Activated CD4-positive, CD25-positive, alpha-beta regulatory T cell treated with anti-CD3 and anti-CD28 coated beads, Interleukin-2, amount 50 U/mL, for 24 hours (primary cell): ENCODE measurements at places on chromosomes 2 and 18.
A peak's percentile ranks its signal among the peaks of the same experiment; 100 is the strongest.

DNA sequence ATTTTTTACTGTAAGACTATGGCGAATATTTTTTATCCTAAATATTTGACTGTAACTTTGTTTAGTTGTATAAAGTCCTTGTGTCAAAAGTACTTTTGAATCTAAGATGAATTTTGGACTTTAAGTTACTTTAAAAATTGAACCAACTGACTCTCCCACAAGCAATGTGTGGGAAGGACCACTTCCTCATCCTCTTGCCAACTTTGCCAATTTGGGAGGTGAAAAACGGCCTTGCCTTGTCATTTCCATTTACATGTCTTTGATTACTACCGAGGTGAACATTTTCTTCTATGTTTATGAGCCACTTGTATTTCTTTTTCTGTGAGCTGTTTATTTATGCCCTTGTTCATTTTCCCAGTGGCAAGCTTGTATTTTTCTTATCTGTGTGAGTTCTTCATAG is 12.8 kb upstream of the MSGN1 start:
- ATAC-seq: no peak

- ATAC-seq: no peak
Measured at GRCh38 chr2:30631051-30631671, 176.1 kb downstream of the CAPN13 start.

DNA sequence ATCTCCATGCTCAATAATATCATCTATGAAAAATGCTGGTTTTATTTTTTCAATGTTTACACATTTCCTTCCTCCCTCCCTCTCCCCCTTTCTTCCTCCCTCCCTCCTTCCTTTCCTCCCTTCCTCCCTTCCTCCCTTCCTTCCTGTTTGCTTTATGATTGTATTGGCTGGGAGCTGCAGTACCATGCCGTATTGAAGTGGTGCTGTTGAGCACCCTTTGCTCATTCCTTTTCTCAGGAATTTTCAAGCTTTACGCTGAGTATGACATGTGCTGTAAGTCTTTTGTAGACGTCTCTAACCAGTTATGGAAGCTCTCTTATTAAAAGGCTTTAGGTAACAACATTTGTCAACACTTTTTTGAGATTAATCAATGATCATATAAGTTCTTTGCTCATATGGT is 100.4 kb downstream of the SNTG2 start:
- no peak for ATAC-seq

DNA sequence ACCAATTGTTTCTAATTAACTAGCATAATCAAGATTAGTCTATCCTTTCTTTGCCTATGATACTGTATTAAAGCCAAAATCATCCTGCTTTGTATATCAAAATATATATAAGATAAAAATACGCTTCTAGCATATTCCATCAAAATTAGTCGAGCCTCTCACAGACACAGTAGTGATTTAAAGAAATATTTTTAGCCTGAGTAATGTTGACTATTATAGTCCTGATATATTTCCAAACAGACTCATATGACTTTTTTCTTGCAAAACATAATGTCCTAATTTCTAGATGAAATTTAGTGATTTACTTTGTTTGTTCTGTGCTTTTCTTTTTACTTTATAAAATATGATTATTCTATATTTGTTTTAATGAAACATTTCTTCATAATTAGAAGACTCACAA is 30.9 kb downstream of the FAP start:
- ATAC-seq: no peak

- ATAC-seq: no peak
Measured at GRCh38 chr2:212494418-212495020, 44.1 kb downstream of the ERBB4 start.

DNA sequence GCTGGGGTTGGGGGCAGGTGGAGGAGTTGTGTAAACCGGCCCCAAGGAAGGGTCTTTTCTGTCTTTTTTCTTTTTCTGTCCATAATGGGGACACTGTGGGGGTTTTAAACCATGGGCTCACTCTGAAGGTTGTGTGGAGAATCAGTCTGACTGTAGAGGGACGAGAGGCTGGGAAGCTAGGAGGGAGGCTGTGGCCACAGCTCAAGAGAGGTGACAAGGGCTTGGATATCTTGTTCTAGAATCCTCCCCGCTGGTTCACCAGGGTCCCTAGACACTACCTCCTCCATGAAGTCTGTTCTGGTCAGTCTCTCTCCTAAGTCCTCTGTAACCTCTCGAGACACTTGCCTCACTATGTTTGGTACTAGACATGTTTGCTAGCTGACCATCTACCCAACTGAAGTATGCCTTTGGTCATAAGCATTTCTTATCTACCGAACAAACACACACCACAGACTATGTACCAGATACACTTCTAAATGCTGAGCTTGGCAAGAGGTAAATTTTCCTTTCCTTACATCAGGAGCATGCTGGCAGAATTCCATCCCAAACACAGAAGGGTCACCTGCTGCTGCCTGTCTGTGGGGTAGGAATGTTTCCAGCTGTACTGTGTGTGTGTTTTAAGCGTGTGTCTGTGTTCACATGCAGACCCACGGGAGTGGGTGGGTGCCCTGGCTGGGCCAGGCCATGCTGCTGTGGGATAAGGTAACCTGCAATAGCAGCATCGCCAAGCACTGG is 69.6 kb upstream of the MGAT4A start:
- ATAC-seq: no peak

DNA sequence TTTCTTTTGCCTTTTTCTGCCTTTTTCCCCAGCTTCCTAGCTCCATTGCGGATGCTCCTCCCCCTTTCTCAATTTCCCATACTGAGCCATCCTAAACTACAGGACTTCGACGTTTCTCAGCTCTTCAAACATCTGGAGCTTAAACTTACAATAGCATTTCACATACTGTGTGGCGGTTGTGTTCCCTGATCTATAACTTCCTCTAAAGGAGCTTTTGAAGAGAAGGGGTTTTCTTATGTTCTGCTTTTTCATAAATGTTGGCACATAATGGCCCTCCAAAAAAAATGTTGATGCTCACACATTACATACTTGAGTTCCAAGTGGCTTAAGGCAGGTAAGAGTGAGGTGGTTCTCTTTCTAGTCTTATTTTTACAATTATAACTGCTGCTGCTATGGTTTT is 87.4 kb downstream of the RNF144A start:
- ATAC-seq: no peak

DNA sequence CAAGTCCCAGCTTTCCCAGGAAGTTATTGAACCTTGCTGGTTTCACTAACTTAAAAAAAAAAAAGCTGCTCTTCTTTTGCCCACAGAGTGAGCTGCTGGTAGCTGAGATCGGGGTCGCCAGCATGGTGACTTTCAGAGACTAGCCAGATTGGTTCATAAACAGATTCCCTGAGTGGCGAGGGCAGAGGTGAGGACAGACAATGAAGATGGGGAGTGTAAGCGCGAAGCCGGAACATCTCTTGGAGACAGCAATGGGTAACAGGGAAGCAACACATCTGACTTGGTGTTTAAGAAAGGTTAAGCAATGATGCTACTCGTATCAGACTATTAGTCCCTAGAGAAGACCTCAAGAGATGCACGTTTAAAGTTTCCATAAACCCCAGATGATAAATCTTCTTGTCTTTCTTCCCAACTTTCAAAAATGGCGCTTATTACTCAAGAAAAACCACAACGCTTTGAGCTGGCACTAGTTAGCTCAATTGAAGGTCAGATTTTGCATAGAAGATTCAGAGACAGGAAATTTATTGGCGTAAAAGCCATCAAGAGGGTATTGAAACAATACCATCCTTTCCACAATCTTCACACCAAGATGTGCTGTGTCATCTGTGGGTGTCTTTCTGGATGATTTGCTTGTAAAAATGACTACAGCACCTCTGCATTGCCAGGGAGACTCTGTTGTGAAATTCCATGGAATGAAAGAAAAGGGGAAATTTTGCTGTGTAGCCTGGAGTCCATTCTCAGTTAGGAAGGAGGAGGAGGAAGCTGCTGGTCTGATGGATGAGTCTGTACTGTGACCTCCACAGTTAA is 193.1 kb upstream of the CXCR4 start:
- peak; percentile 77 for ATAC-seq

DNA sequence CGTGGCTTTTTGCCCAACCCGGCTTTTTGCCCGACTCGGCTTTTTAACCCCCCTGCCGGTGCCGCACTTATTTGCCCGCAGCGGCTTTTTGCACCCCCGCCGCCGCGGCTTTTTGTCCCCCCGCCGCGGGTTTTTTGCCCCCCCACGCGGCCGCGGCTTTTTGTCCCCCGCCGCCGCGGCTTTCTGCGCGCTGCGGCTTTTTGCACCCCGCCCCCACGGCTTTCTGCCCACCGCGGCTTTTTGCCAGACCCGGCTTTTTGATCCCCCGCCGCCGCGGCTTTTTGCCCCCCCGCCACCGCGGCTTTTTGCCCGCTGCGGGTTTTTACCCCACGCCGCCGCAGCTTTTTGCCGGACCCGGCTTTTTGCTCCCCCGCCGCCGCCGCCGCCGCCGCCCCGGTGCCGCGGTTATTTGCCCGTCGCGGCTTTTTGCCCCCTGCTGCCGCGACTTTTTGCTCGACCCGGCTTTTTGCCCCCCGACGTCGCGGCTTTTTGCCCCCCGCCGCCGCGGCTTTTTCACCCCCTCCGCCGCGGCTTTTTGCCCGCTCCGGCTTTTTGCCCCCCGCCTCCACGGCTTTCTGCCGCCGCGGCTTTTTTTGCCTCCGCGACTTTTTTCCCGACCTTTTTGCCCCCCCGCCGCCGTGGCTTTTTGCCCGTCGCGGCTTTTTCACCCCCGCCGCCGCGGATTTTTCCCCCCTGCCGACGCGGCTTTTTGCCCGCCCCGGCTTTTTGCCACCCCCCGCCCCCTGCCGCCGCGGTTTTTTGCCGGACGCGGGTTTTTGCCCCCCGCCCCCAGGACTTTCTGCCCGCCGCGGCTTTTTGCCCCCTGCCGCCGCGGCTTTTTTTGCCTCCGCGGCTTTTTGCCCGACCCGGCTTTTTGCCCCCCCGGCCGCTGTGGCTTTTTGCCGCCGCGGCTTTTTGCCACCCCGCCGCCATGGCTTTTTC is 2786.5 kb downstream of the RPIA start:
- no peak for ATAC-seq

GRCh38 chr18:39846265-39846664 is 2108.8 kb upstream of the PIK3C3 start:
- no peak for ATAC-seq

GRCh38 chr2:30807249-30807648 is at the start of gene CAPN13:
CAPN13 (minus strand) TSS chr2:30807446; CDS start chr2:30787325, 20,121 bp downstream.
- no peak for ATAC-seq

DNA sequence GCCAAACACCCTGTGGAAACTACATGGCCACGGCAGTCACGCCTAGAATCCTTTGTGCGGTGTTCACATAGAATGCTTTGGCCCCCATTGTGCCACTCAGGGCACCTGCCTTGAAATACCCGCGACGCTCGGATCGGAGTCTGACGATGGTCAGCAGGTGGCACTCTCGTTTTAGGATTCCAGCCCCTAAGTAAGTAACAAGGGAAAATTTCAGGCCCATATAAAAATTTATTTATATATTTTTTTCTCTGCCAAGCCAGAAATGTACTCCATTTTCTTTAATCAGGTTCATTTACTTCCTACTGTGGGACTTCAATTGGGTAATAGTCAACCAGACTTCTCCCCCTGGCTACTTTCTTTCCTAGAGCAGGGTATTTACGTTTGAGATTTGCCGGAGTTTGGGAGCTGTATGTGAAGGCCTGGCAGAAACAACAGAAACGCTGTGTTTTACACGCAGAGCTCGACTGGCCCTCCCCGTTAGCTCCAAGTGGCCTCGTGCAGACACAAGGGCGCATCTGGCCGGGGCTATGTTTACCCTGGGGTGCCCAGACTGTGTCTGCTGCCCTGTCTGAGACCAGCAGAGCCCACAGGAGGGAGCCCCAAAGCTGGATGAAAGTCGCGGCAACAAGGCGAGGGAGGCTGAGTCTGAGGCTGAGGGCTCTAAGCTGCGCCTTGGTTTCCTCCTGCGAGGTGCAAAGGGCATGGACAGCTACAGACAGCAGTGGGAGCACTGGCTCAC is 41.6 kb downstream of the LRRC30 start:
- ATAC-seq: no peak

GRCh38 chr2:71690876-71691475 is 237.6 kb downstream of the DYSF start:
- ATAC-seq: no peak

DNA sequence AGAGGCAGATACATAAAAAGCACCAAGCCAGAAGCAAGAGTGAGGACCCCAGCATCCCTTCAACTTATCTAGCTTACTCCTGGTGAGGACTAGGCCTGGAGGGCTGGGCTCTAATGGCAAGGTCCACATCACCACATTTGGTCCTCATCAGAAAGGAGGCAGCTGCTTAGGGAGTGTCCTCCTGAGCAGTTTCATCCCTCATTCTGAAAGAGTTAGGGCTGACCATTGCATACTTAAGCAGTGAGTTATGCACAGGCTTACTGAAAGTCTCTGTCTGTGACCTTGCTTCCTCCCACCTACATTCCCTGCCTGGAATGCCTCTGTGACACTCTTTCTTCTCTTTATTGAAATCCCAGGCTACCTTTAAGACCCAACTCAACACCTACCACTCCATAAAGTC is 301.8 kb upstream of the ACVR2A start:
- ATAC-seq: no peak

DNA sequence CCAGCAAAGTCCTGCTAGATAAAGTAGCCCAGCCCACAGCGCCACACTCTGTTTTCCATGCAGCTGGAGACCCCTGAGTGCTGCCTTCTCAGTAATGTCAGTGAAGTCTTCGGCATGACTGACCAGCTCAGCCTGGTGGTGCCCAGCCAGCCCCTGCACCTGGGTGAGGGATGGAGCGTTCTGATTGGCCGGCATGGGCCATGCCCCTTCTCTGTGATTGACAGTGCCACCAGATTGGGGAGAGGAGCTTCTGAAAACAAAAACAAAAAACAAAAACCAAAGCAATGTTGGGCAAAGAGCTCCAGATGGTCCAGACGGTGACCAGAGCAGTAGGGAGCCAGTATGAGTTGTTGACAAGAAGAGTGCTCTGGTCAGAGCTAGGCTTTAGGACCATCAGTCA is 122.6 kb downstream of the DYSF start:
- ATAC-seq: no peak

DNA sequence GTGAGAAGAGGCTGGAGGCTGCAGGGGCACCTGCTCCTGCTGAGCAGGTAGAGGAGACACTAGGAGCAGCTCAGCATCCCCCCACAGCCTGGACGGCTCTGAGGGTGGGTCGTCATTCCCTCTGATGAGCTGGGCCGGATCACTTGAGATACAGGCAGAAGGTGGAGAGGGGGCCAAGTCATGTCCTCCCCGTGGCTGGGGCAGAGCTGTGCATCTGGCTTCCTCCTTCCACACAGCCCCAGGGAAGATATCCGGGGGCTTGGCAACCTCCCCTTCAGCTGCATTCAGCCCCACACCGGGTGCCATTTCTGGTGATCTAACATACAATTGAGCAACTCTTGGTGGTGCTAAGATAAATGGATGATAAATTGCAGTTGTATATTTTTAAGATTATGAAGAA is 236.9 kb downstream of the LDLRAD4 start:
- ATAC-seq: peak; percentile 26

- ATAC-seq: peak; percentile 99
Measured at GRCh38 chr2:15142069-15142689, 419.0 kb downstream of the NBAS start.

- ATAC-seq: peak; percentile 76
Measured at GRCh38 chr2:218852911-218853667, 6.5 kb upstream of the WNT6 start.

- no peak for ATAC-seq
Measured at GRCh38 chr2:33810046-33810835, 211.1 kb upstream of the FAM98A start.
